Suprapubic skin (tissue), 4 donors: ENCODE measurements at places on chromosomes 3 and 15.

- H3K4me3 ChIP-seq, result no peak overlapping the region
- no peaks in the 10 kb centered on the region for H3K36me3 ChIP-seq
- peaks cover 11% of the 10 kb centered on the region for H3K4me1 ChIP-seq
- peak overlapping the region; percentile 4 for H3K27ac ChIP-seq
- DNase-seq, result no peak
Observed at GRCh38 chr3:57545636-57546268, 1.6 kb upstream of the DNAH12 start.

DNA sequence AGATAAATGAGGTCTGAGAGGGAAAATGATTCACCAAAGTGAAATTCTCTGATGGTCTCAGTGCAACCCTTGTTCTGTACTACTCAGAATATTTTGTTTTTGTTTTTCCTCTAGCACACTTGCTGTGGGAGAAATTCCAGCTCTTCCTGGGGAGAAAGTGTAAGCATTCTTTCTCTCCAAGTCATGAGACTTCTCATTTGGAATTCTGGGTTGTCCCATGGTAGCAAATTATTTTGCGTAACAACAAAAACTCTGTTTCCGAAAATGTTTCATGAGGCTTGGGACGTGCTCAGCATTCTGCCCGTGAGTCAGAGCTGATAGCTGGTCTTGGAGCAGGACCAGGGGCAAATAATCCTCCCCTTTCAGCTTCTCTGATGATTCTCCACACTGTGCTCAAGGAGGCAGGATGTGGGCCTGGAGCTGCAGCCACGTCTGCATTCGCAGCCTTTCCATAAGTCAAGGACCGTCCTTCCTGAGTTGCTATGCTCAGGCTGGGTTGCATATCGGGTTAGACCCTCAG lies 70.3 kb downstream of the SENP2 start:
- no peak overlapping the region for H3K4me3 ChIP-seq
- no peaks in the 10 kb centered on the region for H3K36me3 ChIP-seq
- no peak for DNase-seq
- H3K27ac ChIP-seq, result peak overlapping the region; percentile 80

GRCh38 chr3:68972358-68972979 lies 40.1 kb upstream of the TAFA4 start:
- H3K27me3 ChIP-seq, result no peaks in the 10 kb centered on the region
- no peak overlapping the region for H3K4me3 ChIP-seq
- peaks cover 12% of the 10 kb centered on the region for H3K36me3 ChIP-seq
- no peak for DNase-seq

DNA sequence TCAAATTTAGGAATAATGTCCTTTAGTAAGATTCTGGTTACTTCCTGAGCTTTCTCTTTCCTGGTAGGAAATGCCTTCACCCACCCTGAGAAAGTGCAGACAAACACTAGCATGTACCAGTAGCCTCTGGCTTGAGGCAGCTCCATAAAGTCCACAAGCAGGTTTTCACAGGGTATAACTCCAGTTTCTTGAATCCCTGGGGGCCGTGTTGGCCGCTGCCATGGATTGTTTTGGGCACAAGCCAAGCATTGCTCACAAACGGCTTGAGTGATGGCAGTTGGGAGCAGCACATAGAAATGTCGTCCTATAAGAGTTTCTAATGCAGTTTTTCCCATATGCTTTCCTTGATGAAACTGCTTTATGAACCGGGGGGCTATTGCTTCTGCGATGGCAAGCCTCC lies 164.1 kb downstream of the STXBP5L start:
- no peak overlapping the region for H3K4me3 ChIP-seq
- H3K36me3 ChIP-seq, result no peaks in the 10 kb centered on the region
- no peaks in the 10 kb centered on the region for H3K4me1 ChIP-seq
- no peak overlapping the region for H3K27ac ChIP-seq

DNA sequence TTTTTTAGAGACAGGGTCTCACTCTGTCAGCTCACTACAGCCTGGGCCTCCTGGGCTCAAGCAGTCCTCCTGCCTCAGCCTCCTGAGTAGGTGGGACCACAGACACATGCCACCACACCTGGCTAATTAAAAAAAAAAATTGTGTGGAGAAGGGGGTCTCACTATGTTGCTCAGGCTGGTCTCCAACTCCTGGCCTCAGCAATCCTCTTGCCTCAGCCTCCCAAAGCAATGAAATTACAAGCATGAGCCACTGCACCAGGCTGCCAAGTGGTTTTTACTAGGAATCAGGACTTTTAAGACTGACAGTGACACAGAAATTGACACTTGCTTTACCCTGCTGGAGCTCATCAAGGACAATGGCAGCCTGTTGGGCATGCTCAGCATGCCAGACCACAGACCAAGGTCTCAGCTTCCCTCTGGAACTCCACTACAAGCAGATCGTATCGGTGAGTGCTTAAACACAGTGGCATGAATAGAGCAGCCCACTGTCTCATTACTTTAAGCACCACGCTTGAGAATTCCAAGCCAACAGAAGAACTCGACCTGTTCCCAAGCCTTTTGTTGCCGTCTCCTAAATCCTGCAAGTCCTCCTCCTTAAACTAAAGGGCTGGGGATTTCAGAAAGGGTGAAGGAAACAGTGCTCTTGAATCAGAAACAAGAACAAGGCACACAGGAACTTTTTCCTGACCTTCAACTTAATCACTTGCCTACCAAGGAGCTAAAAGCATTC lies 41.4 kb downstream of the EOMES start:
- H3K27ac ChIP-seq, result peak overlapping the region; percentile 56
- no peak overlapping the region for H3K4me3 ChIP-seq
- no peaks in the 10 kb centered on the region for H3K36me3 ChIP-seq
- DNase-seq, result no peak
- peaks cover 28% of the 10 kb centered on the region for H3K4me1 ChIP-seq

- H3K4me1 ChIP-seq, result peaks cover 31% of the 10 kb centered on the region
- peak overlapping the region; percentile 99 for H3K27ac ChIP-seq
- H3K4me3 ChIP-seq, result peak overlapping the region; percentile 98
- peak; percentile 93 for DNase-seq
- H3K36me3 ChIP-seq, result peaks cover 10% of the 10 kb centered on the region
- no peaks in the 10 kb centered on the region for H3K27me3 ChIP-seq
Observed at GRCh38 chr15:44536302-44536961, 515 bp upstream of the EIF3J start.

DNA sequence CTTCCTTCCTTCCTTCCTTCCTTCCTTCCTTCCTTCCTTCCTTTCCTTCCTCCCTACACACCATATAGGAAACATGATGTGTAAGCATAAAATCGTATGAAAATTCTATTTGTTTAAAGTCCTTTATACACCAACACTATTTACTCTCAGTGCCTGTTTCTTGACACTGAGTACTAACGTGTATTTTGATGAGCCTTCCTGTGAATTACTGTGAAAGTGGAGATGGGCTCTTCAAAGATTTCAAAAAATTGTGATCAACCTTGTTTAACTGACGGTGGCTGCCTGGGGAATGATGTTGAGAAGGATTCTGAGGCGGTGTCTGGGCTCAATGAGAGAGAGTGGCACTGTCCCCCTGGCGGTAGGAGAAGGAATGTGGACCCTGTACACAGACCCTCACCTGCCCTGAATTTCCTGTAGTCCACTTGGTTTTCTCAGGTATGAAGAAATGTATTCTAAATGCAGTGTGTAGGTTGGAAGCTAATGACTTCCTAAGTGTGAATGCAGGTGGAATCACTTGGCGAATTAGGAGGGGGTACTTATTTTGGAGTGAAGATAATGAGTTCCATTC lies 237.9 kb downstream of the GAP43 start:
- no peaks in the 10 kb centered on the region for H3K27me3 ChIP-seq
- no peaks in the 10 kb centered on the region for H3K4me1 ChIP-seq
- H3K36me3 ChIP-seq, result no peaks in the 10 kb centered on the region
- no peak for DNase-seq

GRCh38 chr3:16056217-16056616 lies 118.3 kb upstream of the GALNT15 start:
- H3K27ac ChIP-seq, result peak overlapping the region; percentile 88
- no peaks in the 10 kb centered on the region for H3K27me3 ChIP-seq
- peaks cover 35% of the 10 kb centered on the region for H3K4me1 ChIP-seq
- no peak for DNase-seq
- H3K36me3 ChIP-seq, result no peaks in the 10 kb centered on the region
- no peak overlapping the region for H3K4me3 ChIP-seq

DNA sequence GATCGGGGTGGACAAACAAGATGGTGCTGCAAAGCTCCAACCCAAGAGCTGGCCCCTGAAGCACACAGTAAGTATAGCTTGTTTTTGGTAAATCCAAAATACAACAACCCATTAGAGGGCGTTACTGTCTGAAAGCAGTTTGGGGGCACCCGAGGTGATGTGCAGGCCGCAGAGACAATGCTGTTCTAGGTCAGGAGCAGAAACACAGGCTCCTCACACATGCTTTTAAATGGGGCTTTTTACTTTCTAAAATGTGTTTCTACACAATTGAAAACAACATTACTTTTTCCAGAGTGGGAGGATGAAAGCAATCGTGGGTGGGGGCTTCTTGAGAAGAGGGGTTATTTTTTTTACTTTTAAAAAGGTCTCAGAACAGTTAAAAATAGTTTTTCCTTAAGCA lies 1029.3 kb upstream of the CFAP20DC start:
- H3K36me3 ChIP-seq, result no peaks in the 10 kb centered on the region
- no peak for DNase-seq
- no peak overlapping the region for H3K27ac ChIP-seq
- H3K4me1 ChIP-seq, result no peaks in the 10 kb centered on the region
- no peak overlapping the region for H3K4me3 ChIP-seq

DNA sequence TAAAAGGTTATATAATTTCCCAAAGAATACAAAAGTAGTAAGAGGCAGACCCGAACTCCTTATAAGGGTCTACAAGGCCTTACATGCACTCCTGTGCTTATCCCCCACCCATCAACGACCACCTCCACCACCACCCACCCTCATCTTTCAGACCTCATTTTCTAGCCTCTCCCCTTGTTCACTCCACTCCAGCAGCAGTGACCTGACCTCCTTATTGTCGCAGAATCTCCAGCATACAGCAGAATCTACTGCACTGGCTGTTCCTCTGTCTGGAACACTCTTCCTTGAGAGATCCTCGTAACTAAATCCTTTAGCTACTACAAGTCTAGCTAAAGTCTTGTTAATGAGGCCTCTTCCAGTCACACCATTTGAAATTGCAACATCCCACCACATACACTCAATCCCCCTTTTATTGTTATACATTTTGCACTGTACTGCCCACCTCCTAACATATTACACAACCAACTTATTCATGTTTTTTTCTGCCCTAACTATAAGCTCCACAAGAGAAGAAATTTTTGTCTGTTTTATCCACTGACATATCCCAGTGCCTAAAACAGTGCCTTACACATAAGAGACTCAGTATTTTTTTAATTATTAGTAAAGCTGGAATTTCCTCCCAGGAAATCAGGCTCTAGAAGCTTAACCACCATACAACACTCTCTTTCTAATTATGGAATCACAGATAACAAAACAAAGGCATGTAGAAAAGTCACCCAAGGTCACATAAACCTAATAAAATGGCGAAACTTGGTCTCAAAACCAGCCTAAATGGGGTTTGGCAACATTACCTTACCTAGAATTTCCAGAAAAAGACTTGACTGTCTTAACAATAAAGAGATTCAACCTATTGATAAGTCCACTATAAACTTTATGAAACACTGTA lies 40.2 kb downstream of the ZNF148 start:
- no peak overlapping the region for H3K4me3 ChIP-seq
- H3K36me3 ChIP-seq, result no peaks in the 10 kb centered on the region
- H3K27me3 ChIP-seq, result no peaks in the 10 kb centered on the region
- no peak for DNase-seq
- peaks cover 6% of the 10 kb centered on the region for H3K4me1 ChIP-seq

- H3K36me3 ChIP-seq, result no peaks in the 10 kb centered on the region
- no peak for DNase-seq
- no peaks in the 10 kb centered on the region for H3K4me1 ChIP-seq
Observed at GRCh38 chr3:151003029-151003767, 30.7 kb upstream of the CLRN1 start.

DNA sequence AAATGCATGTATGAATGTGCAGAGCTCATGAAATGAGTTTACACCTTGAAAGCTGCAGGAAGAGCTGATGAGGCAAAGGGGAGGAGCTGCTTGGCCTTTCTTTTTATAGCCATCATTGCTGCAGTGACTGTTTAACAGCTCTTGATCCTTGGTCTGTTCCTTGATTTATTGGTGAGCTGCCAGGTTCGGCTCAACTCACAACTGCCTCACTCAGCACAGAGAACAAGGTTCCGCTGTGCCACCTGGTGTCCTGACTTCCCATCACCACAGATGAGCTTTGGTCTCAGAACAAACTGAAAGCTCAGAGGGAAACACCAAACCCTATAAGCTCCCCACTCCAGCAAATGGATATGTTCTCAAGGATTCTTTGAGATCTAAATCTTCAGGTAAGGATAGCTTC lies 626.1 kb downstream of the MAGI1 start:
- H3K27ac ChIP-seq, result no peak overlapping the region
- no peak for DNase-seq
- no peak overlapping the region for H3K4me3 ChIP-seq
- H3K27me3 ChIP-seq, result no peaks in the 10 kb centered on the region
- H3K4me1 ChIP-seq, result no peaks in the 10 kb centered on the region
- no peaks in the 10 kb centered on the region for H3K36me3 ChIP-seq

- DNase-seq, result no peak
- H3K36me3 ChIP-seq, result peaks cover 22% of the 10 kb centered on the region
- H3K27ac ChIP-seq, result no peak overlapping the region
- no peak overlapping the region for H3K4me3 ChIP-seq
- peaks cover 6% of the 10 kb centered on the region for H3K4me1 ChIP-seq
Observed at GRCh38 chr15:42775416-42775815, 38.5 kb upstream of the CDAN1 start.

- no peak for DNase-seq
- H3K4me3 ChIP-seq, result no peak overlapping the region
- no peaks in the 10 kb centered on the region for H3K36me3 ChIP-seq
- H3K27me3 ChIP-seq, result no peaks in the 10 kb centered on the region
- no peak overlapping the region for H3K27ac ChIP-seq
- no peaks in the 10 kb centered on the region for H3K4me1 ChIP-seq
Observed at GRCh38 chr3:146747928-146748327, 142.8 kb upstream of the PLSCR5 start.

- no peak overlapping the region for H3K27ac ChIP-seq
- H3K36me3 ChIP-seq, result peaks cover 82% of the 10 kb centered on the region
- DNase-seq, result no peak
Observed at GRCh38 chr15:22902981-22903380, 64.5 kb downstream of the NIPA2 start.

GRCh38 chr15:98769867-98770266 lies 121.5 kb downstream of the IGF1R start:
- no peak overlapping the region for H3K27ac ChIP-seq
- H3K36me3 ChIP-seq, result no peaks in the 10 kb centered on the region
- no peaks in the 10 kb centered on the region for H3K27me3 ChIP-seq
- no peak overlapping the region for H3K4me3 ChIP-seq
- no peak for DNase-seq
- H3K4me1 ChIP-seq, result peaks cover 4% of the 10 kb centered on the region

DNA sequence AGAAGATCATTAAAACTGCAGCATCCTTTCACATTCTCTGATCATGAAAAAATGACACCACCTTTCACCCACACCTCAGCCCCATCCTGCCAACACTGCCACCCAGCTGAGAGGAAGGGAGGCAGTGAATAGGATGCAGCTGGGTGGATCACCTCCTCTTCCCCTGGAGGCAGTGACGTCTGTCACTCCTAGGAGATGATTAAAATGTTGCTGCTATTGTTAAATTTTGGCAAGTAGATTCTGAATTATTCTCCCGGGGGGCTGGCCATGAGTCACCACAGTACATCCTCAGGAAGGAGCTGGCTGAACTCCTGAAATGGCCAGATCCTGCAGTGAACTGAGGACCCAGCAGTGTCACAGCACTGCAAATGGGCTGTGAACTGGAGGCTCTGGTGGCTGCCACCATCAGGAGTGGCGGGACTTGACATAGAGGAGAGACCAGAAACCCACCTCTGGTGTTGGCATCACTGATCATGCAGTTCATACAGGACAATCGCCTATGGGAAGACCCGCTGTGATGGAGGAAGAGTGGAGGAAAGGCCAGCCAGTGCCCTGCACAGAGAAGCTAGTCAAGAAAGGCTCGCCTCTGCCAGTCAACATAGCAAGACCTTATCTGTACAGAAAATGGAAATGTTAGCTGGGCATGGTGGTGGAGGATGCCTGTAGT lies 199.1 kb downstream of the FAM43A start:
- no peaks in the 10 kb centered on the region for H3K36me3 ChIP-seq
- peaks cover 16% of the 10 kb centered on the region for H3K4me1 ChIP-seq
- no peak overlapping the region for H3K4me3 ChIP-seq
